ENCODE measurements at places on chromosomes 1 and 21. TPM values are rescaled to one million over a fixed set of nuclear protein-coding genes. Genes with fewer than 3 reads are reported as not detected.

DNA sequence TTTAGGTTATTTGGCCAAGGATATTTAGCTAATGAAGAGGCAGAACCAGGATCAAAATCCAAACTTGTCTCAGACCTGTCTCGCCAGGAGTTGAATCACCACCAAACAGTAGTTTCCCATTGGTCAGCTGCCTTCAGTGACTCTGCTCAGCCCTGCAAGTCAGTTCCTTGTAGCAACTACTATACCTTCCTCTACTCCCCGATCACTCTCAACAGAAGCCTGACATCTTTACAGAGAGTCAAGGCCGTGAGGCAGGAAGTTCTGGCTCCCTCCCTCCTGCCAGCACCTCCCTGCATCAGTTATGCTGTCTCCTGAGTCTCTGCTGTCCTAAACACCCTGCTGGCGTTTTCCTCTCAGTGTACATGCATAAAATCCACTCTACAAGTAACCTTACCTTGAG lies 13.2 kb downstream of the PSMD4 start:
- DNase-seq: no peak

DNA sequence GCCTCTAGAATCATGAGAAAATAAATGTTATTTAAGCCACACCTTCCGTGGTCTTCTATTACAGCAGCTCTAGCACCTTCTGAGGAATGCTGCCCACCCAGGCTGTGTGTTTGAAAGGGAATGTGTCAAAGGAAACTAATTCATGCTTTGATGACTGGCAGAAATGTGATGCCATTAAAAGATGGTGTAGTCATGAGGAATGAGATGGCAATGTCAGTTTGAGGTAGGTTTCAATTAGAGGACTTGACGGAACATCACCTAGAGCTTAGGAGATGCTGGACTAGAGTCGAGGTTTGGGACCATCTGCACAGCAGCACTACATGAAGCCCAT lies 10.6 kb downstream of the PDZK1 start:
- DNase-seq: no peak

- DNase-seq: no peak
These were observed 4.8 kb upstream of the SRP9 start for GRCh38 chr1:225772848-225773247.

DNA sequence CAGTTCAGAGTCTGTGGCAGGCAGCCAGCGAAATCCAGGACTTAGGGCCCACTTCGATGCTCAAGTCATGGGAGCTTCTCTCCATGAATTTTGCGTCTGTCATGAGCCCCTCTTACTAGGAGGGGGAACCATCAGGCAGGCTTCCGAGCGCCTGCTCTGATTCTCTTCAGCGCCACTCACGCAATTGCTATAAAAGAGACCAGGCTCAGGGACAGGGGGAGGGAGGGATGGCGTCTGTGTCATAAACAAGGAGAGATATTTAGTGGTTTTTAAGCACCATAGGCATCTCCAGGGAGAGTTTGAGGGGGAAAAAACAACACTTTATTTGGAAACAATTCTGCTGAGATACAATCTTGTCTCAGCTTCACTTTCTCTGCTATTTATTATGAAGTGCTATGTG lies 60.6 kb downstream of the NAV1 start:
- no peak for DNase-seq

- DNase-seq: peak; percentile 7
These were observed 23.9 kb downstream of the INPP5B start for GRCh38 chr1:37922767-37923550.

GRCh38 chr1:219500327-219500897 lies 112.5 kb downstream of the ZC3H11B start:
- DNase-seq: no peak

GRCh38 chr1:224041032-224041431 lies 72.9 kb upstream of the FBXO28 start:
- DNase-seq: no peak

GRCh38 chr1:106836708-106837107 lies 219.8 kb upstream of the PRMT6 start:
- DNase-seq: no peak

DNA sequence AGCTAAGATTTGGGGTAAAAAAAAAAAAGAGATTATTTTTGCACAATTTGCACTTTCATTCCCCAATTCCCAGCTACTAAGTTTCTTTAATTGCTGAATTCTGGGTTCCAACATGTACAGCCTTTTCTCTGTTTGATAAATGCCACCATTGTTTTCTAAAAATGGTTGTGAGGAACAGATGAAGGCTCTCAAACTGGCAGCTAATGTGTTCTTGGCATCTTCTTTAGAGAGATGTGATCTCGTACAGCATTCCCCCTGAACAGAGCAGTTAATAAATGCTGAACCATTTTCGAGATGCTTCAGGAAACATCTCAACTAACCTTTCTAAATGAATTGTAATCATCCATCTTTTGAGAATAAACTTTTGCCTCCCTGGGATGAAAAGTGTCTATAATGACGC lies 107.9 kb upstream of the DYNLT5 start:
- no peak for DNase-seq

- DNase-seq: no peak
These were observed 19.9 kb upstream of the SERPINC1 start for GRCh38 chr1:173937062-173937461.

GRCh38 chr1:36516372-36517010 lies 33.8 kb upstream of the CSF3R start:
- DNase-seq: peak; percentile 68

GRCh38 chr1:179774000-179774399 lies 30.9 kb downstream of the FAM163A start:
- DNase-seq: no peak

- no peak for DNase-seq
These were observed 286.1 kb downstream of the LRRC40 start for GRCh38 chr1:69919129-69919921.

SV2A gene
- 3.7 TPM for total RNA-seq

S100A9 gene
- 739 TPM for total RNA-seq

PLEKHA6 gene
- total RNA-seq: 4.4 TPM

GPR25 gene
- total RNA-seq: not detected

LSS gene
- total RNA-seq: 36.5 TPM

CFAP126 gene
- not detected for total RNA-seq

IFI44 gene
- total RNA-seq: 14.7 TPM

Measured in tongue (tissue), 3 donors.